NCI-H2171 (cell line): ENCODE measurements at places on chromosomes 1 and 21.

DNA sequence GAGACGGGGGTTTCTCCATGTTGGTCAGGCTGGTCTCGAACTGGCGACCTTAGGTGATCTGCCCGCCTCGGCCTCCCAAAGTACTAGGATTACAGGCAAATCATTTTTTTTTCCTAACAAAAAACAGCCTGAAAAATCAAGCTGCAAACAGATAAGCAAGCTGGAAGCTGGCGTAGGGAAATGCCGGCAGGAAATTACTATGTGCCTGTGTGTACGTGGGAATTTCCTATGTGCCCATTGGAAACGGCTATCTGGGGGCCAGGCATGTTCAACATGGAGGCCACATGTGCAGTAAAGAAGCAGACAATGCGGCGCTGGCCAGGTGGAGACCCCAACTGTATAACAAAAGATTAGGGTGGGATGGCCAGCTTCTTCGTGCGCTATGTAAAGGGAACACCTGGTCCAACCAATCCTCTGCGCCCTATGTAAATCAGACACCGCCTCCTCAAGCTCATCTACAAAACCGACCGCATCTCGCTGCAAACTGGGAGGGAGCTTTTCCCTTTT, 9.1 kb upstream of the AADACL4 start:
- DNase-seq: no peak

DNA sequence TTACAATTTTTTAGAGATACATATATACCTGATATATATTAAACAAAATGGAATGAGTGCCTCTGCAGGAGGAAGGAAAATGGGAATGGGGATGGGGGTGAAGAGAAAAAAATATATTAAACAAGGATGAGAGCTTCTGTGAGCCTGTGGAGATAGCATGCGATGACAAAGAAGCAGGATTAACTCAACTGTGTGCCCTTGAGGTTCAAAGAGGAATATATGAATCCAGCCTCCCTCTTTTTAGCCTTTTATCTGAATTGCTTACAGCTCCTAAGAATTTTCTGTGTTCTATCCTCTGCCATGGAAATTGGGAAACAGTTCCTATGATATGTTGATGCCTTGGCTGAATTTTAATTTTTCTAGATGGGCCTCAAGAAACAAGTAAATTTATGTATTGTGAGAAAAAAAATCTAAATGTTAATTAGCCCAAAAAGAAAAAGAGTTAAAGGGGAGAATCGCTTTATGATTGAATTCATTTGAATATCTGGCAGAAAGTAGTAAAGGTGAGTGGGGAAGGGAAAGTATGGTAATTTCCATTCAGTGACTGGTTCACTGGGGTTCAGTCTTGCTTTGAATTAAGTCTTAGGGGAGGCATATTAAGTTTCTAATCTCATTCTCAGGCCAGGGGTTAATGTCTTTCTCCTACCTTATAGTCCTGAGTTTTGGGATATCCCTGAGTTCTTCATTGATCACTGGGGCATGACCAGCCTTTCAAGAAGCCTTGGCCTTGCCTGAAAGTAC, 106.3 kb upstream of the HMCN1 start:
- DNase-seq: no peak

DNA sequence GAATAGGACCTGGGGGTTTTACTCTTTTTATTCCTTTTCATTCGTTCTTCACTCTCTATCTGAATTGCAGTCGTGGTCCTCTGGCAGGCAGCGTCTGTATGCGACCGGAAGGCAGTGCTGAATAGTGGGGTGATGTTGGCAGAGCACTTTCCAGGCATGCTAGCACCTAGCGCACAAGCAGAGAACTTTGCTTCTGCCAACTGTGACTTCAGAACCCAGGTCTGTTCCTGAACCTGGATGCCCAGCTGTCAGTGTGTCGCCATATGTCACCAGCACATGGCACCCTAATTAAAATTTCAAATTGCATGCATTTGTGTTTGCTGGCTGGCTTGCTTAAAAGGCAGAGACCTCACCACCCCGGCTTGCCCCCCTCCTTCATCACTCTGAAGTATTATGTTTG, 116.2 kb downstream of the NFIA start:
- DNase-seq: peak; percentile 91

- DNase-seq: no peak
Observed at GRCh38 chr1:164183854-164184635, 374.9 kb upstream of the PBX1 start.

GRCh38 chr1:69497441-69498221, 70.1 kb upstream of the LRRC7 start:
- DNase-seq: no peak

GRCh38 chr1:206506405-206507283, 687 bp upstream of the RASSF5 start:
- no peak for DNase-seq

DNA sequence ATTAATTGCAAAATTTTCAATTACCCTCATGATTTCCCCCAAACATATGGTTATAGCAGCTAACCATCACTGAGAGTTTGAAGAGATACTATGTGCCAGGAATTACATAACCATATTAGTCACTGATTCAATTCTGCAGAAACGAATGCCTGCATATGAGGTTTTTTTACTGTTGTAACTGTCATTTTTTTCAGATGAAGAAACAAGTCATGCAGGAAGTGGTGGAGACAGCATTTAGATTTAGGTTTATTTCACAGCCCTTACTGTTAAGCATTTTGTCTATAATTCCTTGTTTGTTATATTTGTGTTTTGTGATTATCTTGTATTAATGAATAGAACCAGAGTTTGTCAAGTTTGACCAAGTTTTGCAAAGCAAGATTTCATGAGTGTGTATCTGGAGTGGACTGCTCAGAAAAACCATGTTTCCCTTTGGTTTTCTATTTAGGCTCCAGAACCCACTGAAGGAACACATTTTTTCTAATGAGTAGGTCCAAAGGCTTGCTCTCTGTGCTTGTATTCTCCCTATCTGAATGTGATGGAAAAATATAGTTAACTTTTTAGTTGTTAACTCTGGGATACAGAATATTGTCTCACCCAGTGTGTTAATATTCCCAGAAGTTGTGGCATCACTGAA, 308.5 kb upstream of the ADAMTS5 start:
- no peak for DNase-seq

GRCh38 chr1:112808861-112809684, 93.9 kb upstream of the PPM1J start:
- DNase-seq: peak; percentile 26

- DNase-seq: no peak
Observed at GRCh38 chr1:67642629-67643028, 42.4 kb upstream of the GADD45A start.

DNA sequence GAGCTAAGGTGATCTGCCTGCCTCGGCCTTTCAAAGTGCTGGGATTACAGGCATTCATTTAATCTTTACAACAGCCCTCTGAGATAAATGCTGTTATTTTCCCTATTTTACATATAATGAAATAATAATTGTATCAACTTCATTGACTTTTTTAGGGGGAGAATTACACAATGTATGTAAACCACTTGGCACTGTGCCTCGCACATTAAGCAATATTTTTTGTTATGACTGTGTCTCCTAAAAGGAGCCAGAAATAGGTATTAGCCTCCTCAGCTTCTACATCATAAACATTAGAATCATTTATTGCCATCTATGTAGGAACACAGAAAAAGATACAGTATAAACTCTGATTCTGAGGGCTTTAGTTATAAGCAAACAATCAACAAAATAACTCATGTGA, 1.1 kb upstream of the DNAJC28 start:
- no peak for DNase-seq
